Naive B cell (primary cell): ENCODE measurements at places on chromosomes 4 and X. TPM values are rescaled to one million over a fixed set of nuclear protein-coding genes. Genes with fewer than 3 reads are reported as not detected.
A peak's percentile ranks its signal among the peaks of the same experiment; 100 is the strongest.

The IL9R gene
- 16.2 TPM for polyA plus RNA-seq

GRCh38 chr4:8836664-8837171 is 34.9 kb downstream of the HMX1 start:
- no peak for DNase-seq

GRCh38 chrX:148960060-148960459 is 459.6 kb downstream of the AFF2 start:
- DNase-seq = no peak

The PARM1 gene
- 9.3 TPM for polyA plus RNA-seq

DNA sequence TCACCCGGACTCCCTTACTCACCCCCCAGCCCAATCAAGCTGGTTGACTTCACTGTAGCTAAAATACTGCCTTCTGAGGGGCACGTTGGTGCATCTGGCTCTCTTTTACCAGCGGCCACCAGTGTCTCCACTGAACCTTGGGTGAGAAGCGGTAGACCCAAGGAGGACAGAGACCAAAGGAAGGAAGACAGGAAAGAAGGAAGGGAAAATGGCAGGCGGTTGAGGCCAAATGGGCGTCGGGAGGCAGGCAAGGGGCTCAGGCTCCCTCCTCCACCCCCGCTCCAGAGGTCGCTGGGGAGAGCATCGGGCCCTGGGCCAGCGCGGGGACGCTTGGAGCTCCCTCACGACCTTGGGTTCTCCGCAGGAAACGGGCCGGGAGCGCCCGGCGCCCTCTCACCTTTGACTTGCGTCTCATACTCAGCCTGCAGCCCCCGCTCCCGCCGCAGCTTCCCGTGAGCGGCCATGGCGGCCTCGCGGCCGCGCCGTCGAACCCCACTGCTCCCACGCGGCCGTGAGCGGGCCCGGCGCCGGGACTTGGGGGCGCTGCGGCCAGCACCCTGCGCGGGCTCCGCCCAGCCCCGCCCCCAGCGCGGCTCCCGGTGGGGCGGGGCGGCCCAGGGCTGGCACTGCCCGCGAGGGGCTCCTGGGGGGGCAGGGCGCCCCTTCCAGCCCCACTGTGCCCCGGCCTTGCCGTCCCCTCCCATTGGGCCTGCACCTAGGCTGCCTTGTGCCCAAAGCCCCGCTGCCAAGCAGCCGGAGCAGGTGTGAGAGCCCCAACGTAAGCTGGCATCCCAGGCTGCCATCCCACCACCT is at the start of gene ARHGAP4:
Gene ARHGAP4 (minus strand): TSS at position 526 of the 813 bp plus-strand sequence. CDS start 62 bp downstream, at position 464.
- peak; percentile 66 for DNase-seq

GRCh38 chr4:83589279-83589678 is 53.4 kb downstream of the GPAT3 start:
- DNase-seq = no peak

GRCh38 chr4:8592366-8593263 is at the start of gene CPZ:
Gene CPZ (plus strand): TSS chr4:8592765. CDS start chr4:8592834, 69 bp downstream.
- DNase-seq = no peak

DNA sequence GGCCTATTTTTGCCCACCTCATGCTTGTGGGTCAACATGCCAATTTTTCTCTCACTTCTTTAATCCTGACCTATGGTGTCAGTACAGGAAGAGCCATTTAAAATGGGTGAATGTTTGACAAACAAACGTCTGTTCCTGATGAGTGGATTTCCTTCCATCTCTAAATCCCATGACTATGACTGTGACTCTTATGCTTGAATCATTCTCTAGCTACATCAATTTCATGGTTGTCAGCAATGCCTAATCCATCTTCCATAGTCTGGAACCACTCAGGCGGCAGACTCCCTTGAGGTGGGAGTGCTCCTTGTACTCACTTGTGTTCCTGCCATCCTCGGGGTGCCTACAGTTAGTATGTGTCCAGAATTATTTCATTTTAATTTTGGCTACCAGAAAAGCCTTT is 194.9 kb upstream of the RPS6KA3 start:
- DNase-seq = no peak

GRCh38 chr4:19030048-19030447 is 1008.5 kb upstream of the LCORL start:
- DNase-seq = no peak

- DNase-seq = no peak
Measured at GRCh38 chr4:19382993-19383756, 868.5 kb upstream of the SLIT2 start.

The COL25A1 gene
- not detected for polyA plus RNA-seq

The USP26 gene
- polyA plus RNA-seq = not detected

The TASL gene
- 21.0 TPM for polyA plus RNA-seq
